ENCODE measurements at places on chromosomes 6 and 20.

- DNase-seq: no peak
These were observed 114.0 kb downstream of the RCAN2 start for GRCh38 chr6:46377209-46377608.

- no peak for DNase-seq
These were observed 256.6 kb downstream of the TBC1D7 start for GRCh38 chr6:13071550-13072345.

GRCh38 chr6:121849477-121849876 lies 414.0 kb downstream of the GJA1 start:
- no peak for DNase-seq

DNA sequence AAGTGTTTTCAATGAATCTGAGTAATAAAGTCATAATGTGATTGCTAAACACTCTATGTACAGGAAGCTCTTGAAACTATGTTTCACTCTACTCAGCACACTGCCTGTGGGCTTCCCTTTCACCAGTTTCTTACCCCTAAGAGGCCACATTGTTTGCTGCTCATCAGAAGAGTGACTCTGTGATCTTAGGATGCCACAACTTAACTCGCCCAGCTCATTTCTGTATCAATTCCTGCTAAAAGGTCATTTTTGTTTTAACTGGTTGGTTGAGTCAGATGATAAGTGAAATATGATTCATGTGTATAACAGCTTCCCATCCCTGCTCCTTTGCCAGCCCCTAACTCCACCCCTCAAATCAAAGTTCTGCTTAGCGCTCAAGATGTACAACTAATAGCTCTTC lies 9.8 kb upstream of the NDUFAF4 start:
- no peak for DNase-seq

DNA sequence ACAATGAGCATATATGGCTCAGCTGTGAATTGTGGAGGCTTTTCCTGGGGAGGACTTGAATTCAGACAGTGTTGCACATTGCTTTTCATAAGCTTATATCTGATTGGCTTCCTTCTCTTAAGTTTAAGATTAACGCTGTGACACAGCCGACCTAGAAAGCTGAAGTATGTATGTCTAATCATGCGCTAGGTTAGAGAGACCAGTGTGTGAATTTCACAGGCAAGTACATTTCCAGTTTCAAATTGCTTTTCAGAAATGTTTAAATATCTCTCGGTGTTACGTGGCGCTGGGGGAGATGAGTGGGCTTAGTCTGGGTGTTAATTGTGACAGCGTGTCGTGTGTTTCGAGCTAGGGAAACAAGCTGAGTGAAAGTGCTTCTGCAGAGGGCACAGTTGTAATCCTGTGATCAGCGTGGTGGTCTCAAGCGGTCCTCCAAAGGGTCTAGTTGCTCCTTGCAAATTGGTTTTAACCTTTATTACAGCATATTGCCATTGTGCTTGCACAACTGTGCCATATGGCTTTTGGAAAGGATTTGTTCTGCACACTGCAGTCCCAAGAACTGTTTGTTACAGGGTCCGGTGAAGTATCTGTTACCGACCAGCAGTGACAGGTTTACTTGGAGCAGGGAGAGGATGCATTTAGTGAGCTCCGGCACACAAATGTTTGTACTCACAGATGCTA lies 166.6 kb downstream of the SASH1 start:
- DNase-seq: no peak

GRCh38 chr6:114158411-114158810 lies 184.4 kb downstream of the HS3ST5 start:
- DNase-seq: no peak

Measured in activated naive CD4-positive, alpha-beta T cell (primary cell).